ENCODE measurements at places on chromosomes 16 and 17.

- no peak for DNase-seq
Measured at GRCh38 chr16:30095166-30096078, 591 bp downstream of the YPEL3 start.

- DNase-seq, result no peak
Measured at GRCh38 chr17:82386881-82387704, 15.5 kb downstream of the UTS2R start.

DNA sequence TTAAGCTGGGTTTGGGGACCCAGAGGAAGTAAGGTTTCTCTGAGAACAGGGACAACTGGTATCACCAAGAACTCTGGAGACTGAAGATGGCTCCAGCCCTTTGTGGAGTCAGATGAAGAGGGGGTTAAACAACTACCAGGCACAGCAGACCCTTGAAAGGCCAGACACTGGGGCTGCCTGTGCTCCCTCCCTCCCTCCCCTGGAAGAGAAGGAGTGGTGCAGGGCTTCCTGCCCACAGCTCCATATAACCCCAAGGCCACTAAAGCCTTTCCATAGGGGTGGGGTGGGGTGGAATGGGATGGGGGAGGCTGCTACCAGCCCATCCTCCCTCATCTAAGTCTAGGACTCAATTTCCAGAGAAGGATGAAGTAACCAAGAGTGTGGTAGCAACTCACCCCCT is 66.7 kb downstream of the CCDC182 start:
- DNase-seq, result no peak

GRCh38 chr16:24683847-24684493 is 45.5 kb upstream of the TNRC6A start:
- no peak for DNase-seq

DNA sequence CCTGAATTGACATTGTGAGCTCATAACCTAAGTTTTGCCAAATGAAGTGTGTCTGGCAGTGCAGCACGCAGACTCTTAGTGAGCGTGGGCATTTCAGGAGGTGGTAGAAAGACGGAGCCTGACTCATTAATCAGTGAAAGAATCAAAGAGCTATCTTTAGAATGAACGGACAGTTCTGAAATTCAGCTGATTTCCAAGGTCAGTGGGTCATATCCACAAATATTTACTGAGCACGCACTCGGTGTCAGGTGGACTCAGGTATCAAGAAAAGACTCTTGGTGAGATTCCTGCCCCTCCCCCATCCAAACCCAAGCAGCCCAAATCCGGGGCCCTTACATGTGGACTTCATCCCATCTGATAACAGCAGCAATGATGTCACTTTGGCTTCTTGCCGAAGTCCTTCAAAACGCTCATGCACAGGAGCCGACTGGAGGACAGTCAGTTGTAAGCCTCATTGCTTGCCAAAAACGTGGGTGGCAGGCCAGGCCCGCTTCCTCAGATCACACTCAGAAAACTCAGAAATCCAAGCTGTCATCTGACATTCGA is 185.8 kb downstream of the HS3ST3A1 start:
- DNase-seq, result no peak

DNA sequence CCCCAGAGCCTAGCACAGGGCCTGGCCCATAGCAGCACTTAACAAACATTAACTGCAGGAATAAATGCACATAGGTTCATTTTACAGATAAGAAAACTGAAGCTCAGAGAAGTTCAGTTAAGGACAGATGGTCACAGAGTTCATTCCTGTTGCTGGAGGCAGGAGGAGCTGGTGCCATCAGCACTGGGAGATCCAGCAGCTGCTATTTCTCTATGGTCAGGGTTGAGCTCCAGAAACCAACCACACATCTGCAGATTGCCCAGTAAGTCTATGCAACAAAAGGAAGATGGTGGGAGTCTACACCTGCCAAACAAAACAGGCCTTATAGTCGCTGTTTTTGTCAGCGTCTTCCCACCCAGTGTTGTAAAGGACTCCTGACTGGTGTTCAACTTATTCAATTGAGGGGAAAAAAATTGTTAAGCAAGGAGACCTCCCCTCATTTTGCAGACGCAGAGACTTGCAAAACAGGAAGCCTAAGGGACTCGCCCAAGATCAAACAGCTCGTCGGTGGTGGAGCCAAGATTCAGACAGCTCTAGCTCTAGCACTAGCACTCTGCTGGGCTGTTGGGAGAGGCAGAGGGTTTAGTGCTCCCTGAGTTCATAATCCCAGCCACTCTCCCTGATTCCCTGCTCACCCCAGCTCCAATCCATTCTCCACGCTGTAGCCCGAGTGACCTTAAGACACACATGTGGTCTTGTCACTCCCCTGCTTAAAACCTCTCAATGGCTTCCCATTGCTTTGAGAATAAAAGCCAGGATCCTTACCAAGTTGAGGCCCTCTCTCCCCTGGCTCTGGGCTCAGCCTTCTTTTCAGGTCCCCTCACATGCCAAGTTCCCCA is 9.0 kb downstream of the NOG start:
- no peak for DNase-seq

DNA sequence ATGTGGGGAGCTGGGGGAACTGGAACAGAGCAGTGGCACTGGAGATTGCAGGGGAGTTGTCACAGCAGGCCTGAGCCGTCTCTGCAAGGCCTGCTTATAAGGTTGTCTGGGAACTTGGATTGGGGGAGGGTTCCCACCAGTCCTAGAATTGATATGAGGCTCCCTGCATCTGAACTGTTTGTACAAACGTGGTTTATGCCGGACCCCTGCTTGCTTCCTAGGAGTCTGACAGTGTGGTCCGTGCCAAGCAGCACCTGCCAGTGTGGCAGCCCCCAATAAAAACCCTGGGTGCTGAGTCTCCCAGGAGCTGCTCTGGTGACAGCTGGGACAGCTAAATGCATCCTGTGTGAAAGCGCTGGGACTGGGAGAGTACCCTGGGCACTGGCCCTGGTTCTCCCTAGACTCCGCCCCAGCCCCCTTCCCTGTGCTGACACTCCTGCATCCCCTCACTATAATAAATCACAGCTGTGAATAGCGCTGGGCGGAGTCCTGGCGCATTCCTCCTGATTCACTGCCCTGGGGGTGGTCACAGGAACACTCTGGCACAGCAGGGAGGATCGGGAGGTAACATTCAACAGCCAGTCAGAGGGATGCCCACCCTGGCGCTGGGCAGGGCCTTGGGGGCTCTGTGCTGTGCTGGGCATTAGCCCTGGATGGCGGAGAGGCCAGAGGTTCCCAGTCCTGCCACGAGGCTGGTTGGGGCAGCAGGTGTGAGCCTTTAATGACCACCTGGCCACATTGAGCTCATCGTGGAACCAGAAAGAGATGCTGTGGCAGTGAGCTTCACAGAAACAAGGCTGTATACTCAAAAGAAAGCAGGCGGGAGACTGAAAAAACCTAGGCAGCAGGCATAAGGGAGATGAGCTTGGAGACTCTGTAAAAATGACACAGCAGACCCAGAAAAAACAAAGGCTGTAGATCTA is 45.6 kb downstream of the RMI2 start:
- DNase-seq, result peak; percentile 25

GRCh38 chr16:56869513-56870275 is 4.7 kb downstream of the SLC12A3 start:
- no peak for DNase-seq

DNA sequence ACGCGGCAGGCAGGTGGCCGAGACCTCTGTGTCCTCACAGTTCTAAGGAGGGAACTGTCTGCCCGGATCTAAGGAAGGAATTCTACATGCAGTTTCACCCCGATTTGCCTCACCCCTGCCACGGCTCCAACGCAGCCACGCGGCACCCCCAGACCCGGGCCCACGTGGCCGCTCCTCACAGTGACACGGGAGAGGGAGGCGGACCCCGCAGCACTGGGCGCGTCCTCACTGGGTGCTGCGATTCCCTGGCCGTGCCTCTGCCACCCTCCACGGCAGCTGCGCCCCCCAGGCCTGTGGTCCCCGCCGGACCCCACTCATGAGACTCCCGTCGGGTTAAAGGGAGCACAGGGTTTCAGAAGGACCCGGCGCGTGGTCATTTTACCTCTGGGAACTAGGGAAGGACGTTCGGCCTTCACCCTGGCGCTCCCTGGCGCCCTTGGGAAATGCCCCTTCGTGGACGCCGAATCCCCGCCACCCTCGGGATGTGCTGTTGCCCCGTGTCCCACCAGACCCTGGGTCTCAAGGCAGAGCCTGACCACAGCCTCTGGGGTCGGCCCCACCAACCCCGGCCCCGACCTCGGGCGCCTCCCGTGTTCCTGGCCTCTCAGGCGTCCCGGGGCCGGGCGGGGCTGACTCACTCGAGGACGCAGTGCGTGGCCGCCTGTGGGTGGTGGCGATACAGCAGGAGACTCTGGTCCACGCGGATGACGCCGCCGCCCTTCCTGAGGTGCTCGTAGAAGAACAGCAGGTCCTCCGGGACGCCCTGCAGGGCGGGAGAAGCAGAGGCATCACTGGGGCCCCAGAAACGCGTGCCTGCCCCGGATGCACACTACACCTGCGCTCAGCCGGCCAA is 118.8 kb upstream of the METRNL start:
- no peak for DNase-seq

GRCh38 chr17:6995500-6996255 is at the start of gene ALOX12:
Gene ALOX12, plus strand, starts transcription at chr17:6996049. Its CDS starts 69 bp downstream, at chr17:6996118.
- no peak for DNase-seq

- no peak for DNase-seq
Measured at GRCh38 chr17:13490427-13490826, 111.3 kb downstream of the HS3ST3A1 start.

DNA sequence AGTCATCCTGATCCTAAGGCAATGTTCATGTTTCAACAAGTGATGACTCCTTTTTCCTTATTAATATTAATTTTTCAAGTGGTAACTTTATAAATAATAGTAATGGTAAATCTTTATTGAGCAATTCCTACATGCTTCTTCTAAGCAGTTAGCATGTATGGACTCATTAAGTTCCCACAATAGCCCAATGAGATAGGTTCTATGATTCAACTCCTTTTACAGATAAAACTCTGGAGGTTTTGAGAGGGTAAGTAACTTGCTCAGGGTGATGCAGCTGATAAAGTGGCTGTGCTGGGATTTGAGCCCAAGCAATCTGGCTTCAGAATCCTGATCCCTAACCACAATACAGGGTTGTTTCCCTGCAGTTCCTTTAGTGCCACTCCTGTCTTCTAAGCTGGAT is 25.3 kb downstream of the SLC47A1 start:
- DNase-seq, result no peak

DNA sequence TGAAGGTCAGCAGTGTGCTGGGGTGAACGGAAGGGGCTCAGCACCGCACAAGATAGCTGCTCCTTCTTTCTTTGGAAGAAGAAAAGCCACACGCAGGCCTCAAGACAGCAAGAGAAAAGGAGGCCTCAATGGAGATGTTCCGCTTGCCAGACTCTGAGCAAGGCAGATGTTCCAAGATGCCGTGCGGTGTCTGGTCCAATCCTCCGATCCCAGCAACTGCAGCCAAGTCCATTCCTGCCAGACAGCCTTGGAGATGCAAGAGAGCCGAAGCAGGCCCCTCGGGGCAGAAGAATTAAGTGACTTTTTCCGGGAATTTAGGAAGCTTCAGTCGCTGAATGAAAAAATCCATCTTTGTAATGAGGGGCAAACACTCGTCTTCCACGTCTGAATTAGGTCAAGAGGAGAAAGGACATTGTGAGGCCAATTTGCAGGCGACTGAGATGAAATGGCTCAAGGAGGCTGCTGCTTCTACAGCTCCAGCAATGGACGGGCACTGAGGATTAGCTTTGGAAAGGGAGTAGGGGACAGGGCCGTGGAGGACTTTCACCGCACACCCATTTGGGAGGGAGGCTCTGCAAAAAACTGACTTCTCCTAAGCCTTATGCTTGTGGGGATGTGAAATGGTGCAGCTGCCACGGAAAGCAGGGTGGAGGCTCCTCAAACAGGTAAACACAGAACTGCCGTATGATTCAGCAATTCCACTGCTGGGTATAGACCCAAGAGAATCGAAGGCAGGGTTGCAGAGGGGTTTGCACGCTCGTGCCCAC is 44.7 kb downstream of the RPH3AL start:
- no peak for DNase-seq

GRCh38 chr17:73759734-73760438 is 115.6 kb upstream of the SDK2 start:
- DNase-seq, result no peak

DNA sequence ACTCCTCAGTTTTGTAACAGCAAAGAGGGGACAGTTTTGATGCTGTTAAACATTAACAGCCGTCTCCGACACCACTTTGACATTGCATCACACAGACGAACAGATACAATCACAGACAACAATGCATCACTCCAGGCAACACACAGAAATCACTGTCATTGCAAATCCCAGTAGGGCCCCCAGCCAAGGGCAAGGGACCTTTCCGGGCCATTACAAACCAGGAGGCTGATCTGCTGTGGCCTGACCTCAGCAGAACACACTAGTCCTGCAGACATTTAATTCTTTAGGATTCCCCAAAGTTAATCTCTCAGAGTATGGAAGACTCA is 136.2 kb upstream of the RCVRN start:
- no peak for DNase-seq

- no peak for DNase-seq
Measured at GRCh38 chr16:22207715-22208360, 1.8 kb downstream of the EEF2K start.

DNA sequence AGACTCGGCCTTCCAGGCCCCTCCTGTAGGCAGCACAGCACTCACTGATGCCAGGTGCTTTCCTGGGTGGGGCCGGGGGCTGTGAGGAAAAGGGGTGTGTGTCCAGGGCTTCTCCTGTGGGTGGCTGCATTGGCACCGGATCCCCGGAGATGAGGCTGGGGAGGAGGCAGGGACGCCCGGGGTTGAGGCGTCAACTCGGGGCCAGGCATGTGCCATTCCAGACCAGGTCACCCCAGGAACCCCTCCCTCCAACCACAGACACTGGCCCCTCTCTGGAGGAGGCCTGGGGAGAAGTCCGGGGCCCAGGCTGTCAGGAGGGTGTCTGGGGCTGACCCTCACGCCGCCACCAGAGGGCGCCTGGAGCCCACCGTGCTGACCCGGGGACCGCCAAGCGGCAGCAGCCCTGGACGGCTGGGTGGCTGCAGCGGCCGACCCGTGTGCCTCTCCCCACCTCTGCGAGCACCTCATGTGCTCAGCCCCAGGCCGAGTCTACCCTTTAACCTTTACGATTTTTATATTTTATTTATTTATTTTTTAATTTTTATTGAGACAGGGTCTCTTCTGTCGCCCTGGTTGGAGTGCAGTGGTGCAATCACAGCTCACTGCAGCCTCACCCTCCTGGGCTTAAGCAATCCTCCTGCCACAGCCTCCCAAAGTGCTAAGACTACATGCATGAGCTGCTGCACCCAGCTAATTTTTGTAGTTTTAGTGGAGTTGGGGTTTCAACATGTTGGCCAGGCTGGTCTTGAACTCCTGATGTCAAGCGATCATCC is 3.2 kb upstream of the METRN start:
- peak; percentile 98 for DNase-seq

Data from GM12892 (cell line).